ENCODE measurements at places on chromosomes 7 and 10. TPM values are rescaled to one million over a fixed set of nuclear protein-coding genes. Genes with fewer than 3 reads are reported as not detected.
A peak's percentile ranks its signal among the peaks of the same experiment; 100 is the strongest.

MALRD1 gene
- total RNA-seq, result not detected

GTPBP4 gene
- 69.6 TPM for total RNA-seq

ARHGEF35 gene
- total RNA-seq, result 0.16 TPM

ZNF117 gene
- total RNA-seq, result 1.1 TPM

CLRN3 gene
- total RNA-seq, result not detected

MRPS24 gene
- total RNA-seq, result 186 TPM

NAT16 gene
- not detected for total RNA-seq

- no peak for DNase-seq
Measured at GRCh38 chr10:113235508-113235907, 285.5 kb downstream of the TCF7L2 start.

- no peak for DNase-seq
Measured at GRCh38 chr10:96650958-96651357, 64.1 kb upstream of the TM9SF3 start.

DNA sequence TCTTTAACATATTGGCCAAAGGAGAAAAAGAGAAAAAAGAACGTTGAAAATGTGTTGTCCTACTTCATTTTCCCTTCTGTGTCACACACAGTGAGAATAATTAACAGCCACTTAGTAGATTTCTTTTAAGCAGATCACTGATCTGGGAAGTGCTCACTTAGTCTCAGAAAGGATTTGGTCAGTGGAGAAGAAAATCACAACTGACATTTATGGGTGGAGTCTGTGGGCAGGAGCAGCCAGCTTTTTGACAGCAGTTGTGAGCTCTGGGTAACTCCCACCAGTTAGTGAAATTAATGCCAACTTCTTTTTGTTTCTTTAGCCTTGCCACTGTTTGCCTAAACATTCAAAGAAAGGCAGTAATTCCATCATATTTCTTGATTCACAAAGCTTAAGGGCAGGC, 49.7 kb downstream of the CDK14 start:
- DNase-seq, result no peak

- no peak for DNase-seq
Measured at GRCh38 chr7:79734181-79734580, 280.7 kb upstream of the MAGI2 start.

GRCh38 chr7:116652793-116653192, 19.2 kb upstream of the MET start:
- DNase-seq, result no peak

- no peak for DNase-seq
Measured at GRCh38 chr7:45220846-45221618, 63.4 kb downstream of the RAMP3 start.

DNA sequence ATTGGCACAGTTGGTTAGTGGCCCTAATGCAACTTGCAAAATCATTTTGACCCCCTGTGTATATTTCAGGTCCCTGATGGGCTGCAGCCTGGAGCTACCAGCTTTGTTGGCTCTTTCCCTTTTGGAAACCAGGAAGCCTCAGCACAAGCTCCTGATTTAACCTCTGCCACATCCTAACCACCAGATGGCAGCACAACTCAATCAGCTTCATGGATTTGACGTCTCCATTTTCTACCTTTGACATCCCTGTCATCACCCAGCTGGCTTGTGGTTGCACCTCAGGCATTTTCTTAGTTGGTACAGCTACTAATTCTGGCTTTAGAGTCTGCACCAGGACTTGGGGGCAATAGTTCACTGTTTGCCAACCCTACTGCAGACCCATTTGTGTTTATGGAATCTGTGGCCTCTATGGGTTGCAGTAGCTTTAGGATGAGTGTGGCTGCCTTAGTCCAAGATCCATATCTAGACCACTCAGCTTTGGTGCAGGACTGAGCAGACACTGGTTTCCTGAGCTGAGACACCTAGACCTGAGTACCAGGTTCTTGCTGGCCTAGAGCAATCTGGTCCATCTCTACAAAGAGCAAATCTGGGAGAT, 456.2 kb downstream of the REEP3 start:
- peak; percentile 7 for DNase-seq

GRCh38 chr10:57844387-57844998, 423.2 kb downstream of the IPMK start:
- DNase-seq, result no peak

GRCh38 chr10:122702275-122702674, 2.6 kb upstream of the C10orf120 start:
- no peak for DNase-seq

GRCh38 chr7:47071866-47072265, 510.0 kb downstream of the TNS3 start:
- no peak for DNase-seq

DNA sequence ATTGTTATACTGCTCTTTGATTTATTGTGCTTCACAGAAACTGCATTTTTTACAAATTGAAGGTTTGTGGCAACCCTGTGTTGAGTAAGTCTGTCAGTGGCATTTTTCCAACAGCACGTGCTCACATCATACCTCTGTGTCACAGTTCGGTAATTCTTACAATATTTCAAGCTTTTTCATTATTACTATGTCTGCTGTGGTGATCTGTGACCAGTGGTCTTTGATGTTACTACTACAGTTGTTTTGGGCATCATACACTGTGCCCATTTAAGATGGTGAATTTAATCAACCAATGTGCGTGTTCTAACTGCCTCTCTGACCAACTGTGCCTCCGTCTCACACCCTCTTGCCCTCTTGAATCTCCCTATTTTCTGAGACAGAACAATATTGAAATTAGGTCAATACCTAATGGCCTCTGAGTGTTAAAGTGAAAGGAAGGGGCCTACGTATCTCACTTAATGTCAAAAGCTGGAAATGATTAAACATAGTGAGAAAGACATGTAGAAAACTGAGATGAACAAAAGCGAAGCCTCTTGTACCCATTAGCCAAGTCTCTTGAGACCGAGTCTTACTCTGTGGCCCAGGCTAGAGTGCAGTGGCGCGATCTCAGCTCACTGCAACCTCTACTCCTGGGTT, 20.2 kb upstream of the ASL start:
- peak; percentile 60 for DNase-seq

DNA sequence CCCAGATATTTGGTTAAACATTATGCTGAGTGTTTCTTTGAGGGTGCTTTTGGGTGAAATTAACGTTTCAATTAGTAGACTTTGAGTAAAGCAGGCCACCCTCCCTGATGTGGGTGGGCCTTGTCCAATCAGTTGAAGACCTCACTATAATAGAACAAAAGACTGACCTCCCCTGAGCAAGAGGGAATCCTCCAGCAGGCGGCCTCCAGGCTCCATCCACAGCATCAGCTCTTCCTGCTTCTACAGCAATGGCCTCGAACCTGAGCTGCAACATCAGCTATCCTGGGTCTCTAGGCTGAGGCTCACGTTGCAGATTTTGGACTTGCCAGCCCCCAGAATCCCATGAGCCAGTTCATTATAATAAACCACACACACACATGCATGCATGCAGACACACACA, 104.2 kb downstream of the PFKFB3 start:
- DNase-seq, result no peak

DNA sequence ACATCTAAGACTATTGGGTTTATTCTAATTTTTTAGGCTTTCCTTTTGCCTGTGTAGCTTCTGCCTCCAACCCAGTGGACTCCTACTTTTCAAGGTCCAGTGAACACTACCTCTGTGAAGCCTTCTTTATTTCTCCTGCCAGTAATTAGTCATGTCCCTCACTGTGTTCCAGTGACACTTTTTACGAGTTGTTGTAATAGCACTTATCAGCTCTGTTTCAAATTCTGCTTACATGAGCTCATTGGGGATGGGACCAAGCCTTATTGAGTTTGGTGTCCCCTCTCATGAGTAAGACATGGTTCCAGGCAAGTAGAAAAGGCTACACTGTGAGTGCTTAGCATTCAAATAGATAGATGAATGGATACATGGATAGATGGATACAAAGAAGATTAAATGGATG, 184.6 kb downstream of the HIBADH start:
- no peak for DNase-seq

DNA sequence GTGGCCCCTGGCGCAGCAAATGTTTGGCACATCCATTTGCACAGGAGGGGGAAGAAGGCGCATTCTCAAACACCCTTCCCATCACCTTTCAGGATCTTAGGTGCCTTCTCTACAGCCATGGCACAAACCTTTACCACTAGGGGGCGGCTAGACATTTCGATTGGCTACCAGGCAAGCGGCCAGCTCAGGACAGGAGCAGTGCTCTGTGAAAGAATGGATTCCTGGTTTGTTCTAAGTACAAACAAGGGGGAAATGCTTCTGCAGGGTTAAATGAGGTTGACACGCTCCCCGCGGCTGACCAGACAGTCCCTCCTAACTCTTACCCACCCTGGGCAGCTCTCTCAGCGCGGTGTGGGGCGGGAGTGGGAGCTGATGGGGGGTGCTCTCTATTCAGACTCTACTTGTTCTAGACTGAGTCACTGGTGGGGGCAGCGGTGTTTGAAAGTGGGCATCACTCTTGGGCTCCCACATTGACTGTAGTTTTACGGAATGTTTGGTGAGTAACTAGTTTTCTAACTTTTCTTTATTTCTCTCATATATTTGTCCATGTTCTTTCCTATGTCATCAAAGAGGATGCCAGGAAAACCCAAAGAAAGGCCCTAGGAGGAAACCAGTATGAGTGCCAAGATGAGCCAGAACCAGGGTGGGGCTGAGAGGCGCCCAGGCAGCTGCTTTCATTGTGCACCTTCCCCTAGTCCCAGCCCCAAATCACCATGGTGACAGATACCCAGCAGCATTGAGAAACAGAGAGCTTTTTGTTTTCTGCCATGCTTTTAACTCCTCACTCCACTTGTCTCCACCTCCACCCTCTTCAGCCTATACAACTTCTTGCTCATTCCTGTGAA, 61.4 kb upstream of the GPR158 start:
- DNase-seq, result peak; percentile 69

- DNase-seq, result no peak
Measured at GRCh38 chr10:127368929-127369328, 172.5 kb upstream of the INSYN2A start.

GRCh38 chr7:95957510-95957909, 185.2 kb downstream of the DYNC1I1 start:
- DNase-seq, result no peak

- DNase-seq, result no peak
Measured at GRCh38 chr10:1179346-1180070, 123.3 kb downstream of the WDR37 start.

GRCh38 chr10:87654212-87654611, 5.5 kb upstream of the PAPSS2 start:
- DNase-seq, result no peak

Measured in HFFc6 (cell line).